ENCODE measurements at places on chromosomes 12 and 14.

- DNase-seq = no peak
Measured at GRCh38 chr12:20426191-20426590, 57.9 kb downstream of the PDE3A start.

DNA sequence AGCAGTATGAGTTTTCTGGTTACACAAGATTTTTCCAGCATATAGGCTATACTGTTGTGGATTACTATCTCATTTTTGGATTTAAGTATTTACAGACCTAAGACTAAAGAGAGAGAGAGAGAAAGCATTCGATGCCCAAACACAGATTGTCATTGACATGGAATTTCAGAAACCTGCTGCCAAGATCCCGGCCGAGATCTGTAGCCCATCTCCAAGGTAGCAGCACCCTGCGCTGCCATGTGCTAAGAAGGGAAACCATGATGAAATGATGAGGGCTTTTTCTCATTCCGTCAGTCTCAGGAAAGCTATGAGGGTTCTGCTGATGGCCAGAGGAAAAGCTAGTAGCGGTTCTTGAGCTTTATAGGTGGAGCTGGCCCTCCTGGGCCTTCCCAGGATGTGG is 135.6 kb upstream of the EVL start:
- DNase-seq = no peak

GRCh38 chr14:102195446-102195845 is 55.7 kb downstream of the WDR20 start:
- DNase-seq = no peak

DNA sequence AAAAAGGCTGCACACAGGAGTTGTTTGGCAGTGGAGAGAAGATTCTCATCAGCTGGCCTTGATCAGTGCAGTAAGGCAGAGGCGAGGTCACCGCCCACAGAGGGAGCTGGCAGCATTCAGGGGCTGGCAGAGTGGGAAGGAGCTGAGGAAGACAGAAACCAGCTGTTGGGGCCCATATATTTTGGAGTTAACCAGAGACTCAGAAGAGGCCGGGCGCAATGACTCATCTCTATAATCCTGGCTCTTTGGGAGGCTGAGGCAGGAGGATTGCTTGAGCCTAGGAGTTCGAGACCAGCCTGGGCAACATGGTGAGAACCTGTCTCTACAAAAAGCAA is 17.7 kb downstream of the SMCO2 start:
- DNase-seq = no peak

GRCh38 chr14:22597771-22598098 is 365 bp upstream of the ABHD4 start:
- no peak for DNase-seq

DNA sequence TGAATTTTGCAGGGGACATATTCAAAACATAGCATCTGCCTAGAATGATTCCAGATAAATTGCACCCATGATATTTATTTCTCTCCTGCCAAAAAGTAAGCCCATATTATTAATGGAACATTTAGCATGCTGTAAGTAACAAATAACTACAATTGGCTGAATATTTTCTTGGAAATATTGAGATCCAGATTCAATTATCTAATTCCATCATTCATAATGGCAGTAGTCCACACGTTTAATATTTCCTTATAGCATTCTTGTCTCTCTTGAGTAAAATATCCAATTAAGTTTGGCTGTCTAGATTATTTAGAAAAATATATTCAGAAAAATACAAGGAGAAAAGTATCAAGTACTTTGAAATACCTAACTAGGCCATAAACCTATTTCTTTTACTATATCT is 157.5 kb downstream of the FLRT2 start:
- no peak for DNase-seq

DNA sequence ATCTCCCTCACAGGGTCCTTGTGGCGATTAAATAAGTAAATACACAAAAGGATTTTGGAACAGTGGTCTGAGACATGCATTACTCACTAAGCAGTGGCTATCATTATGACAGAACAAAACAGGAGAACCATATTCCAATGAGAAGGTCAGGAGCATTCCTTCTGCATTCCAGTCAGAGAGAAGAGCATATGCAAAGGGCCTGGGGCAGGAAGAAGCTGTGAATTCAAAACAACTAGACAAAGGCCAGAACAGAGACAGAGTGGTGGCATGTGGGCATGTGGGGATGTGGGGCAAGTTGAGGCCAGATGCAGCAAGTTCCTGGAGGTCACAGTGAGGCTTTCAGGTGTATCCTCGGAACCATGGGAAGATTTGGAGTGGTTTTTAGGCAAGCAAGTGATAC is 70.1 kb upstream of the VRK1 start:
- no peak for DNase-seq
